CD4-positive, alpha-beta T cell (primary cell): ENCODE measurements at places on chromosomes 3 and 15. TPM values are rescaled to one million over a fixed set of nuclear protein-coding genes. Genes with fewer than 3 reads are reported as not detected.

ZNF385D gene
- total RNA-seq: not detected

DNA sequence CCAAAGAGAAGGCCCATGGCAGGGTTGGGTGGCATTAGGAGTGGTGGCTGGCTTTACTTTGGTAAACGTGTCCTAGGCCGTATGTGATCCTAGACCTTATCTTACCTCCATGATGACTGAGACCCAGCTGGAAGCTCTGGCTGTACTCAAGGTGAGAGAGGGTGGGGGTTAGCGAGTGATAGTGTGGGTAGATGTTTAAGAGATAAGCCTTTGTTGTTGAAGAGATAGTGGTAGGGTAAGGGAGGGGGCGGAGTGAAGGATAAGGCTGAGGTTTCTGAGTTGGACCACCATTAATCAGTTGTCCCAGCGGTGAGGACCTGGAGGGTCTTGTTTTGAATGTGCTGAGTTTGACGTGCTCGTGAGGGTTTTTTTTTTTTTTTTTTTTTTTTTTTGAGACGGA is 61.5 kb upstream of the ULK4 start:
- no peak for DNase-seq

DNA sequence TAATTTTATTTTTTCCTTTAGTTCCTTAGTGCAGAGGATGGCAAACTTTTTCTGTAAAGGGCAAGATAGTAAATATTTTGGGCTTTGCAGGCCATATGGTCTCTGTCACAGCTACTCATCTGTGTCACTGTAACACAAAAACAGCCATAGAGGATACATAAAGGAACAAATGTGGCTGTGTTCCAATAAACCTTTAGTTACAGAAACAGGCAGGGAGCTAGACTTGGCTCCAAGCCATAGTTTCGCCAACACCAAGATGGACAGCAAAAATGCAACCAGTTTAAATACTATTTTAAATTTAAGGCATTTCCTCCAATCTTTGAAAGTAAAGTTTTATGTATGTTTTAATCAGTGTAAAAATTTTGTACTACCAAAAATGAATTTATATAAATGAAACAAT is 753.4 kb downstream of the FHIT start:
- no peak for DNase-seq

GRCh38 chr3:19888428-19889152 is 45.4 kb downstream of the EFHB start:
- DNase-seq: no peak

- DNase-seq: no peak
Observed at GRCh38 chr3:188090620-188091309, 63.2 kb upstream of the LPP start.

DNA sequence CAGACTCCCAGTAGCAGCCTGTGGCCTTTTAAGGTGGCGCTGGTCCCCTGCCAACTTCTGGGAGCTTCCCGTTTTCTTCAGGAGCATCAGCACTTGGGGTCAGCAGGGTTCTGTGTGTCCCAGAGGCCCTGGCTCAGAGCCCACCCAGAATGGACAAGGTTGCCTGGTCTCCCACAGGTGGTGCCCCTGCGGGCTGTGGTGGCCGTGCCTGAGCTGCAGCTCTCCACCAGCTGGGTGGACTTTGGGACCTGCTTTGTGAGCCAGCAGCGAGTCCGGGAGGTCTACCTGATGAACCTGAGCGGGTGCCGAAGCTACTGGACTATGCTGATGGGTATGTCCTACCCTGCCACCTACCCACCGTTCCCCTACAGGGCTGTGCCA is 15.5 kb downstream of the ACAA1 start:
- DNase-seq: no peak

- no peak for DNase-seq
Observed at GRCh38 chr15:91298101-91298500, 198.0 kb downstream of the SV2B start.
